ENCODE measurements at places on chromosomes 3 and 15.

- DNase-seq = no peak
These were observed 53.8 kb upstream of the CADM2 start for GRCh38 chr3:84904816-84905555.

DNA sequence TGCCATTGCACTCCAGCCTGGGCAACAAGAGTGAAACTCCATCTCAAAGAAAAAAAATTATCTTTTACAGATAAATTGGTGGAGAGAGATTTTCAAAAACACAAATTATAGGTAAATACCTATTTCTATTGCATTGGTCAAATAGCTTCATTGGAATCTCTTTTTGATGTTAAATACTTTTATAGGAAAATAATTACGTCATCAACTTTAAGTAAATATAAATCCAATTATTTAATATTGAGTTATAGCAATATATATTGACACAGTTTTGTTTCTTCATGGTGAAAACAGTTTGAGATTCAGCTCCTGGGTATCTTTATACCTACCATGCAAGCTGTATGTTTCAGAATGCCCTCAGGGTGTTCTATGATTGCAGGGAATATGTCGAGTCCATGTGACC, 172.1 kb downstream of the TP63 start:
- DNase-seq = no peak

- DNase-seq = no peak
These were observed 13.9 kb upstream of the FEZF2 start for GRCh38 chr3:62387251-62387650.

DNA sequence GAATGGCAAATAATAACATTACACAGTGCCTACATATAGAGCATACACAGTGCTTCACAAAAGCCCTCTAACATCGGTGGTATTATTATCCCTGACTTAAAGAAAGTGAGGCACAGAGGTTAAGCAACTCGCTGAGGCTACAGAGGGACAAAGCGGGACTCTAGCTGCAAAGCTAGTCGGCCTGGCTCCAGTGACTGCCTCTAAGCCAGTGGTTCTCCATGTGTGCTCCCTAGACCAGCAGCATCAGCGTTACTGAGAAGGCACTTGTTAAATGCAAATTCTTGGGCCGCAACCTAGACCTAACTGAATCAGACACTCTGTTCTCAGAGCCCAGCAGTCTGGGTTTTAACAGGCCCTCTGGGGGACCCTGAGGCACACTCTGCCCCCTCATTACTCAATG, 33.1 kb upstream of the LIPC start:
- no peak for DNase-seq

DNA sequence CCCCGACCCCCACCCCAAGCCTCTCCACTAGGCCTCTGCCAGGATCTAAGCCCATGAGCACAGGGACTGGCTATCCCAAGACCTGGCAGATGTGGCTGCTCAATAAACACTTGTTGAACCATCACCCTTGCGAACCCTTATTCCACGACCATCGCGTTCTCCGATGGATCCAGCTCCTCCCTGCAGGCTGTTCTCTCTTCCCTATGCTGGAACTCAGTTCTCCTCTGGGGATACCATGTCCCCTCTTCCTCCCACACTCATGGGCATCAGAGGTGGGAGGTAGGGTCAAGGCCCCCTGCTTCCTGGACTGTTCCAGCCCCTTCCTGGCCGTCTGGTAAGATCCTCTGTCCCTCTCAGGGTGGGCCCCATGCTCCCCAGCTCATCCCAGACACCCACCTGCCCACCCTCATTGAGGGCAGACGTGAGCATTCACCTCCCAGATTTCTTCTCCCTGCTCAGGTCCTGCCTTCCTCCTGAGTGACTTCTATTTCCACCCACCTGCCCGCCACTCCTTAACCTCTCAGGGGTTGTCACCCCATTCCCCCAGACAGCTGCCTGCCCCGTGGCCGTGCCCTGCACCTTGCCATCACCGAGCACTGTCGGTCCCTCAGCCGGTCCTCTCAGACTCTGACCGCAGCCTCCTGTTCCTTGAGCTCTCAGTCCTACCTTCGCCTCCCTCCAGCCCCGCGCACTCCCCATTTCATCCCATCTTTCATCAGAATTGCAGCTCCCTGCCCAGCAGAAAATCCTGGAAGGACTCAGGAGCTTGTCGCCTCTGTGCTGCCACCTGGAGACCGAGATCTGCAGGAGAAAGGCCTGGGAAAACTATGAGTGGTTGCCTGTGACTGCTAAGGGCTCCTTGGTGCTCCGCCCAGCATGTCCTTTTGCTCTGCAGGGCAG, 42.0 kb downstream of the PML start:
- no peak for DNase-seq

- DNase-seq = no peak
These were observed 225.9 kb downstream of the ITPR1 start for GRCh38 chr3:4719046-4719501.

DNA sequence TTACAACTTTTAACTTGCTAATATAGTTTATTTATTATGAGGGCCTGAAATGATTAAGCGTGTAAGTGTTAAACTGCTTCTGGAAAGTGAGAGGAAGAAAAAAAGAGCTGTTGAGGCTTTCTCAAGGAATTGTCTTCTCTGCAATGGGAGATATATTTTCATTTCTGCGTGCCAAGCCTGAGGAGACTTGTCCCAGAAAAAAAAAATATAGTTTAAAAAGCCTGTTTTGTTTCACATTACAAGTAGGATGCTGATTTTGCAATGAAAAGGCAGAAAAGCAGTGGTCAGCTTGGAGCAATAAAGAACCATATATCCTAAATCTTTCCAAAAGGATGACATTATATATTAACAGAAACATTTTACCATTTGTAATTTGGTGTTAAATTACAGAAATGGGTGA, 115.5 kb downstream of the GMNC start:
- DNase-seq = no peak

DNA sequence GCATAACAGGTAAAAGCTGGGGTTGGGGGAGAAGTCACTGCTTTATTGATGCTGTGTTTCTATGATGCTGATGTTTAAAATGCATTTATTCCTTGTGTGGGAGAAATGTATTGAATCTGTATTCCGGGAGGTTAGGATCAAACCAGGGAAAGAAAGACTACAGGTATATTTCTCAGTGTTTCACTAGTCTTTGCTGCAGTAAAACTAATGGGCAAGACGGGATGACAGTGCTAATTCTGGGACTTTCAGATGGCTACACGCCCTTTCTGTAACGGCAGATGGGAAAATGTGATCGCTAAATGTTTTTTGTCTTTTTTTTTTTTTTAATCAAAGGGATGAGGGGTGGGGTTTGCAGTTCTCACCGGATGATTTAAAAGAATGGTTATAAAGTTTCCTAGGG, 393 bp downstream of the CNTN6 start:
- no peak for DNase-seq

Measured in activated CD8-positive, alpha-beta memory T cell treated with anti-CD3 and anti-CD28 coated beads for 48 hours (primary cell).